Cortex of kidney (tissue), 1 donor: ENCODE measurements at places on chromosomes 2 and 18.

- no peak for DNase-seq
Observed at GRCh38 chr18:4351005-4351404, 104.1 kb downstream of the DLGAP1 start.

- DNase-seq = no peak
Observed at GRCh38 chr2:86185517-86186212, 9.6 kb downstream of the IMMT start.

DNA sequence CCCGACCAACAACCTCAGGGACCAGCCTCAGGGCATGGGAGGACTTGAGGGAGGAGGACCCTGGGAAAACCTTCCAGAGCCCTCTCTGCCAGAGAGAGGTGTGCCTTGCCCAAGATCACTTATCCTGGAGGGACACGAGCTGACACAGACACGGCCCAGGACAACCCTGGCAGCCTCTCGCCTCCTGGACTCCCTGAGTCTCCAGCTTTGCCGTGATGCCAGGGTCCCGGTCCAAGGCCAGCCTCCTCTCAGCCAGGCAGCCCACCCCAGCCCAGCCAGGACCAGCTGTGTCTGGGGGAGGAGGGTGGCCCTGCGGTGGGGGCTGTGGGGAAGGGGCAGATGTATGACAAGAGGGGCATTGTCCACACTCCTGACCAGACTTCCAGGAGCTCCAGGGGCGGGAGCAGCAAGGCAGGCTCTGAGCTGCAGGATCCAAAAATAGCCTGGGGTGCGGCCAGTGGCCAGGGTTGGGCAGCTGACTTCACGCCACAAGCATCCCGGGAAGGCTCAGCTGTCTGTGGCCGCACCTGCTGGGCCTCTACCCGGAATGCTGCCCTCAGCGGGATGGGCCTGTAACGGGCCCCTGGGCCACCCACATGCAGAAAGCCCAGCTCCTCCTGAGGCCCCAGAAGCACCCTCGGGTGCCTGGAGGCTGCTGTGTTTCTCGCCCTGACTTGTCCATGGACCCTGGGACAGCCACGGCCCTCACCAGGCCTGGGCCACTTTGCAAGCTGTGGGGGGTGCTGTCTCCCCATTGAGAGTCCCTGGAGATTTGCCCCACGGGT, 65.5 kb upstream of the GPC1 start:
- no peak for DNase-seq

DNA sequence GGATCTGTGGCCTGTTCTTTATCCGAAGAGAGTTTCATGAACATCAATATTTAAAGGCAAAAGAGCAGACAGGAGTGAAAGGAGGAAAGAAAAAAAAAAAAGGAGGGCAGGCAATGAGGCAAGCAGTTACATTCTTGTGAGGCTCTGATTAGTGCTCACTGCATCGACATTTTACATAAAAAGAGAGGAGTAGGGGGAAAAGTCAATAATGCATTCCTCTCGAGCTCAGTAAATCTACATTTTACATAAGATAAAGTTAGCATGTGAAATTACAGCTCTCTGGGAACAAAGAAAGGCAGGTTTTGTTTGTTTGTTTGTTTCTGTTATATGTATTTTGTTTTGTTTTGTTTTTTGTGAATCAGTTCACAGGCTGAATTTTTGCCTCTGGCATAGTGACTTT, 187.1 kb upstream of the ARL4C start:
- DNase-seq = no peak

GRCh38 chr2:172106108-172106961, 3.6 kb upstream of the DLX2 start:
- no peak for DNase-seq
